ENCODE measurements at places on chromosomes 7 and 10.

DNA sequence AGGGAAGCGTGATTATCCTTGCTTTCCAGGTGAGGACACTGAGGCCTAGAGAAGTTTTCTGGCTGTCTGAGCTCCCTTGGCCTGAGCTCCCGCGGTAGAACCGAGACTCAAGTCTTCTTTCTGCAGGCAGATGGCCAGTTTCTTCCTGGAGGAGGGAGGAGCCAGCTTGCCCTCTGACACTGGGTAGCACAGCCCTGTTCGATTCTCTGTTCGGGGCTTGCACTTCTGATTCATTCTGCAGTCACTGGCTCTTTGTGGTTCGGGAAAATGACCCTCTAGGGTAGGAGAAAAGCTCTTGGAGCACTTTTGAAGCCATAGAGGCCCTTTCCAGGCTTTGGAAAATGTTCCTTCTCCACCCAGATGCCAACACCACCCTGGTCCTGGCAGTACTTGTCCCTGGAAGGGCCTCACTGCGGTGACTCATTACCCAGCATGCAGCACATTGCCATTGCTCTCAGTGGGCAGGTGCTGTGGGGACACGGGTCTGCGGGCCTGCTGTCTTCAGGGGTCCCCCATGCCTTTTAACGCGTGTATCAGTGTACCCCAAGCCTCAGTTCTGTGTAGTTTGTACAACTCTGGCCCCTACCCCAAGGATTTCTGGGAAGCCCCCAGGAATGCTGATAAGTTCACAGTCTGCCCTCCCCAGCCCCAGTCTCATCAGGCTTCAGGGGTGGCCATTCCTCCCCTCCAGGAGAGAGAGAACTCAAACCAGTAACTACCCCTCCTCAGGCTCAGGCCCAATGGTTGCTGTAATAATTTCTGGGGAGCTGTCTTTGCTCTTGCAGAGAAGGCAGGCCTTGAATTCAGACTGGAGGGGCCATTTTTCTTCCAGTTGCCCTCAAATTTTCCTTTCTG lies 11.9 kb downstream of the CHST3 start:
- peak; percentile 97 for DNase-seq

DNA sequence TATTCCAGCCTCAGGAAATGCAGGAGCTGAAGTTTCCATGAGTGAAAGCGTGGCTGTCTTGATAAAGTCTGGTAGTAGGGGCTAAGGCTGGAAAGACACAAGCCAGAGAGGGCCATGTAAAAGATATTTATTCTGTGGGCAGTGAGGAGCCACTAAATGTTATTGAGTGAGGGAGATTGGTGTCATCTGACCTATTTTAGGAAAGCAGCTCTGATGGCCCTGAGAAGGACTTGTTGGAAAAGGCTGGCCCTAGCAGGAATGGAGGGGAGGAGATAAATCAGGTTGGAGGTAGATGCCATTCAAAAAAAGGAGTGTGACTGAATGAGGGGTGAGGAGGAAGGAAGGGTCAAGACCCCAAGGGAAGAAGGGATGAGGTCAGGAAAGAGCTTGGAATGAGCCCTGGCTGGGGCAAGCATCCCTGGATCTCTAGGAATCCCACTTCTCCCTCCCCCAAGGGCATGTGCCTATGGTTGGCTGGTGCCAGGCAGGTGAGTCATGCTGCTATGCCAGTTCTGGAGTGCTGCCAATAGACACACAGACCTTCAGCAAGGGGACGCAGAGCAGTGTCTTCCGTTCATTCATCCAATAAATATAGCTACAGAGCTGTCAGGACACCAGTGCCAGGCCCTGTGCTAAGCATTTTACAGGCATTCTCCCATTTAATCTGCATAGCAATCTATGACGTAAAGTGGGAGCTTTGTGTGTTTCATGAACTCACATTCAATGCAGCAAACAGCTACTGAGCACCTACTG lies 2.0 kb downstream of the ANKRD2 start:
- peak; percentile 89 for DNase-seq

GRCh38 chr7:105257338-105257737 lies 131.4 kb downstream of the SRPK2 start:
- DNase-seq: peak; percentile 11

GRCh38 chr10:51772387-51772786 lies 73.0 kb upstream of the CSTF2T start:
- no peak for DNase-seq

DNA sequence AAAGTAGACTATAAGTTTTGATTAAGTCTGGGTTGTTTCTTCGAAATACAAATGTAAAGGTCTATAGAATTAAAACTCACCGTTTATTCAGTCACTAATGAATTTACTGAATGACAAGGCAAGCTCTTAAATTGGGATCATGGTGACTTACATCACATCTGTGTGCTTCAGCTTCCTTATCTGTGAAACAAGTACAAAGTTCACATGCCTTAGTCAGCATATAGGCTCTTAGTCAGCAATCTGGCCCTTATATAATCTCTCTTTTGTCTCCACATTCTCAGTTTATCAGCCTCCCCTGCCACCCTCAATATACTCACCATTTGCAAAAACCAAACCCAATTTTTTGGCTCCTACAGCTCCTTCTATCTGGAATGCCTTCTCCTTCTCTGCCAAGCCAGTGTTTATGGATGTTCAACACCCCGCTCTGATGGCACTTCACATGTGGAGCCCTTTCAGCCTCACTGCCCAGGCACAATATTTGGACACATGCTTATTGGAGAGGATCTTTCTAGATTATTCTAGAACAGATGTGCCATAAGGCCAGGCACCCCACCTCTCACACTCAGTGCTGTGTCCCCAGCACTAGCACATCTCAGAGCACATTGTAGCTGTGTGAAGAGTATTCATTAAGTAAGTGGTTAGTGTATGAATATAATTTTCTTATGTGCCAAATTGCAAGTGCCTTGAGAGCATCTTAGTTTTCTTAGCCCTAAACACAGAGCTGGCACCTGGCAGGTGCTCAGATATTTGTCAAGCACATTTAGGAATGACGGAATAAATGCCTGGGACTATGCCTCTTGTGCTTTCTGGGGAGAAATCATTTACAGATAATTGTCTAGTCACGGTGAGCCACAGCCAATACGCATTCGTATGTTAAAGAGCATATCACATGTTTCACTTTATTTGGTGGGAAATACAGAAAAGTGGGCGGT lies 9.8 kb upstream of the LAMB1 start:
- DNase-seq: peak; percentile 70

DNA sequence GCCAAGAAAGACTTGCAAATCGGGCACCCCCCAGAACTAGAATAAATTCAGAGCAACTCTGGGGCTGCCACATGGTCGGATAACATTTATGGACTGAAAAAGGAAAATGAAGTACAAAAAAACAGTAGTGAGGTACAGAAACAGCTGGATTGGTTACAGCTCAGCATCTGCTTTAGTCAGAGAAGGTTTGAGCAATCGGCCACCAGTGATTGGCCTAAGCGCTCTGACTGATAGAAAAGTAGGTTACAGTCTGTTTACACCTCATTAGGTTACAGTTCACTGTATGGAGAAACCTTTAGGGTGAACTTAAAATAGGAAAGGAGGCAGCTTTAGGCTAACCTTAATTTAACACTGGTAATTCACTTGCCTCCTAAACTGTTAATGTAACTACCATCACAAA lies 102.0 kb upstream of the DKK1 start:
- DNase-seq: peak; percentile 55

DNA sequence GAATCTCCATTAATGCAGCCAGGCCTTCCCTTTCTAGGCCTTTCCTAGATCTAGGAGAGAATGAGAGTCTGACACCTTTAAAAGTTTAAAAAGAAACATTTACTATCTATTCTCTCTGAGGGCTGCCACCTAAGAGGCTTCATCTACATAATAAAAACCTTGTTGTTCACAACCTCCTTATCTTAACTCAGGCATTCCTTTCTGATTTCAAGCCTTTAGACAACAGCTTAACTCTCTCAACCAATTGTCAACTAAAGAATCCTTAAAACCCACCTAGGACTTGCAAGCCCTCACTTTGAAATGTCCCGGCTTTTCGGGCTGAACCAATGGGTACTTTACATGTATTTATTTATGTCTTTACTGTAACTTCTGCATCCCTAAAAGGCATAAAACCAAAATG lies 64.3 kb upstream of the RET start:
- no peak for DNase-seq

- DNase-seq: no peak
These were observed 132.9 kb downstream of the CHN2 start for GRCh38 chr7:29327455-29327854.

- DNase-seq: no peak
These were observed 312.5 kb upstream of the CHRM2 start for GRCh38 chr7:136555933-136556332.

GRCh38 chr10:121087129-121087528 lies 236.0 kb downstream of the WDR11 start:
- no peak for DNase-seq

DNA sequence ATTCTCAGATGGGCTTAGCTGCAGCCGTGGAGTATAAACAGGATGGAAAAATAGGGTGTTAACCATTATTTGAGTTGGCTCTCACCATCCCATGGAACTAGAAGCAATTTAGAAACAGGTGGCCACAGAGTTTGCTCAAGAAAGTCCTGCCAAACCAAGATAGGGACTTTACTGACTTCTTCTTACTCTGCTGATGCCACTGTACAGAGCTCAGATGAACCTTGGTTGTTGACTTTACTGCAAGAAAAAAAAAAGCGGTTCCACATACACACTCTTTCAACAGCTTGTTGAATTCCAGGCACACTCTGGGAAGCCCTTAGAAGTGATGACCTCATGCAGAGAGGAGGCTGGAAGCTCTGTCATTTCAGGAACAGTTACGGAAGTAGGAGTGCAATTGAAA lies 753.4 kb downstream of the NRG3 start:
- DNase-seq: peak; percentile 39

DNA sequence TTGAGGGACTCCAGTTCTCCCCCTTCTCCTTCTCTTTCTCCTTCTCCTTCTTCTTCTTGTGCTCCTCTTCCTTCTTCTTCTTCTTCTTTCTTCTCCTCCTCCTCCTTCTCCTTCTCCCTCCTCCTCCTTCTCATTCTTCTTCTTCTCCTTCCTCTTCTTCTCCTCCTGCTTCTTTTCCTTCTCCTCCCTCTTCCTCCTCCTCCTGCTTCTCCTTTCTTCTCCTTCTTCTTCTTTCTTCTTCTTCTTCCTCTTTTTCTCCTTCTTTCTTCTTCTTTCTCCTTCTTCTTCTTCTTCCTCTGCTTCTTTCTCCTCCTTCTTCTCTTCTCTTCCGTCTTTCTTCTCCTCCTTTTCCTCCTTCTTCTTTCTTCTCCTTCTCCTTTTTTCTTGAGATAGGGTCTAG lies 25.6 kb upstream of the LIMK1 start:
- no peak for DNase-seq

- DNase-seq: peak; percentile 24
These were observed 160.2 kb downstream of the BICC1 start for GRCh38 chr10:58672845-58673244.

- peak; percentile 18 for DNase-seq
These were observed 43.1 kb downstream of the NKX6-2 start for GRCh38 chr10:132742837-132743194.

GRCh38 chr7:135980665-135981180 lies 3.6 kb upstream of the MTPN start:
- DNase-seq: peak; percentile 77

GRCh38 chr7:99311702-99312101 lies 14.0 kb upstream of the ARPC1A start:
- DNase-seq: no peak

- DNase-seq: no peak
These were observed 33.6 kb downstream of the CTNNA3 start for GRCh38 chr10:67662415-67662814.

DNA sequence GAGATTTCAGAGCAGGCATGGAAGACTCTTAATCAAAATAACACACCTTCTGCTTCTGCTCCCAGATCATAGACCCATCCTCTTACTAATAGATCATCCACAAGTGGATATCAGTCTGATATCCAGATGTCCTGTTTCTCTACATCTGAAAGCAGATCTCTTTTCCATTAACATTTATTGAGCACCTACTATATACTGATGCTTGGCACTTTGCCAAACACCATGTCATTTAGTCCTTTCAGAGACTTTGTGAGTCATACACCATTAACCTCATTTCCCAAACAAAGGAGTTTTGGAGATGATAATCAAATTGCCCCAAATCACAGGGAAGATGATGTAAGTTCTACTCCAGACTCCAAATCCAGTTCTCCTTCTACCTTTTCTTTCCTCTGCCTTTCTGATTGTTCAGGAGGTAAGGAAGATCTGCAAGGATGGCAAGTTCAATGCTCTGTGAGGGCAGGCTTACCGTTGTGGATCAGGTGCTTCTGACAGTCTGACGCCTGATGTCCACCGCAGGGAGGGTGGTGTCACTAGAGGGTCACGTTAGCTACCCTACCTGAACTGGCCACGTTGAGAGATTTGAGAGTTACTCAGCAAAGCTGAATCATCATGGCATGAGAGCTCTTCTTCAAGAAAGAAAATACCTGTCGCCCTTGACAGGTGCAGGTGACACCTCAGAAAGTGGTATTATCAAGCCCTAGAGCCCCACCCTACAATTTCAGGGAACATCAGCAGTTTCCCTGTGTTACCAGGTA lies 269.6 kb upstream of the ZMIZ1 start:
- no peak for DNase-seq

- no peak for DNase-seq
These were observed 80.3 kb downstream of the NSUN6 start for GRCh38 chr10:18571076-18571475.

DNA sequence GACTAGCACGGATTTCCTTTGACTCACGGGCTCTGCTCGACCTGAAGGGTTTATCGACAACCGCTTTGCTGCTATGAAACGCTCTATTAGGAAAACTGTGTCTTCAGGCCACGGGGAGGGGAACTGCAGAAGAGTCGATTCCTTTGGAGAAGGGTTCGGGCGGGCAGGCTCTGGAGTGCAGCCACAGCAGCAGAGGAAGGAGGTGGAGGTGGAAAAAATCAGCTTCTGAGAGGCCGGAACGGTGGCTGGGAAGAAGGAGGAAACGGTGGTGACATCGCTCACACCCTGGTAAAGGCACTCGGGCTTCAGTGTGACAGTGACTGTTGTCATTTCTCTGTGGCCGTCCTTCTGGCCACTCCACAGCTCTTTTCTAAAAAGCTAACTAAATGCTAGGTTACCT lies 64.6 kb upstream of the MGMT start:
- DNase-seq: no peak

DNA sequence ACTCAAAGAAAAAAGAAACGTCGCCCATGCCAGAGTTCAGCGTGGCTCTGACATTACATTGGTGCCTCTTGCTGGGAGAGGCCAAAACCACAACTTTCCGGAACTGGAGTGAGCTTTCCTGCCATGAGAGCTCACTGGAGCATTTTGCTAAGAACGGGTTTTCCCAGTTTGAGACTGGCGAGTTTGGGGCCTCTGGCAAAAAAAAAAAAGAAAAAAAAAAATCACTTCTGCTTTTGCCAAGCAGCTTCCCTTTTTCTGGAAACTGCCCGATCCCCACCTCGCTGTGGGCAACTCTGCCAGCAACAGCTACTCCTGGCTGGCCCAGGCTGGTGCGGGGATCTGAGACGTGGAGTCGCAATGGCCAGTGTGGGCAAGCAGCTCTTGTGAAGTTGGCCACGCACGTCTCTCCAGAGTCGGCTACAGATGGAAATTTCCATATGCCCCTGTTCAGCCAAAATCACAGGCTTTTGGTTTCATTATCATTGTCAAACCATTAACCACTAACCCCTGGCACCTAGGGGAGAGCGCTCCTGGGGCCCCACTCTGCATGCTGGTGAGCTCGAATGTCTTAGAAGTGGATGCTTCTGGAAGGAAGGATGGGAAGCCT lies 25.7 kb downstream of the PRKAG2 start:
- no peak for DNase-seq

Measured in foreskin fibroblast (primary cell).